PC-3 (cell line): ENCODE measurements at places on chromosomes 1 and 21. TPM values are rescaled to one million over a fixed set of nuclear protein-coding genes. Genes with fewer than 3 reads are reported as not detected.

Gene HSPG2
- total RNA-seq, result 35.1 and 56.0 TPM in 2 replicates

Gene TNFRSF1B
- 0.29 and 1.3 TPM in 2 replicates for total RNA-seq

Gene FASLG
- 0.04 TPM in 1 of 2 replicates, not detected in the other for total RNA-seq

Gene ZNF593OS
- not detected in 2 replicates for total RNA-seq

Gene GSTM3
- total RNA-seq, result 76.6 and 80.9 TPM in 2 replicates

Gene RPE65
- not detected in 2 replicates for total RNA-seq
